Amniotic epithelial cell (primary cell): ENCODE measurements at places on chromosomes 3 and 15.
A peak's percentile ranks its signal among the peaks of the same experiment; 100 is the strongest.

GRCh38 chr3:101836652-101837598 lies 12.4 kb upstream of the NFKBIZ start:
- peak; percentile 85 for DNase-seq

DNA sequence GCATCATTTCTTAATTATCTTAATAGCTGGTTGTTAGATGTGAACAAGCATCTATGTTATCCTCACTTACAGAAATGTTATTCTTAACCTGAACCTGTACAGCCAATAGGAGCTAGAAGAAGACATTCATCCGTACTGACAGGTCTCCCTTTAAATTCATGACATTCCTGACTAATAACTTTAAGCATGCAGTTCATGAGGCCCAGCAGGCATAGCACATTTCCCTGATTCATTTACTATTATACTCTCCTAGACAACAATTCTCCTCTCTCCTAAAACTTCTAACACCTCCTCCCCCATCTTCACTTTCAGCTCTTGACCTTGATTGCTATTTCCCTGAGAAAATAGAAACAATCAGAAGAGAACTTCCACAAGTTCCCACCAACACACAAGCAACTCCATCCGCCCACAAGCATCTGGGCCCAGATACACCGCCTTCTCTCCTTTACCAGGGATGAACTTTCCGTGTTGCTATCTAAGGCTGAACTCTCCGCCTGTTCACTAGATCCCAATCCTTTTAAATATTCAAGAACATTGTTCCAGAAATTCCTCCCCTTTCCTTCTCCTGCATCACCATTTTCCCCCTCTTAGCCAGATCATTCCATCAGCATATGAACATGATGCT lies 62.9 kb upstream of the SPRED1 start:
- DNase-seq: peak; percentile 21

- peak; percentile 8 for DNase-seq
These were observed 51.8 kb upstream of the PLXND1 start for GRCh38 chr3:129658110-129658843.

DNA sequence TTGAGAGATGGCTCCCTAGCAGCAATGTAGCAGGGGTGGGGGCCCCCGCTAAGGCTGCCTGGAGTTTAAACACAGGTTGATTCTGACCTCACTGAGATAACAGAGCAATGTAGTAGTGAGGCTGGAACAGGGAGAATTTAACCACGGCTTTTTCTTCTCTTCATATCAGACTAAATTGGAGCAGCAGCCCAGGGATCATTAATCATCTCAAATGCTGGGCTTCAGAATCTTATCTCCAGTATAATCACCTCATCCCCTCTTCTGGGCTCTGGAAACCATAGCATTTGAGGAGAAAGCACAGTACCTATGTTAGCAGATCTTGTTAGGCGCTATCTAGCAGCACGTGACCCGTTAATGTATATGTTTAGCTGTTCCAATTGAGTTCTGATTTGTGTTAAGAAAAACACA lies 25.4 kb upstream of the DET1 start:
- DNase-seq: peak; percentile 7

- DNase-seq: no peak
These were observed 37.8 kb upstream of the LSAMP start for GRCh38 chr3:116483135-116483534.

GRCh38 chr3:120416868-120417267 lies 33.9 kb downstream of the FSTL1 start:
- DNase-seq: no peak

DNA sequence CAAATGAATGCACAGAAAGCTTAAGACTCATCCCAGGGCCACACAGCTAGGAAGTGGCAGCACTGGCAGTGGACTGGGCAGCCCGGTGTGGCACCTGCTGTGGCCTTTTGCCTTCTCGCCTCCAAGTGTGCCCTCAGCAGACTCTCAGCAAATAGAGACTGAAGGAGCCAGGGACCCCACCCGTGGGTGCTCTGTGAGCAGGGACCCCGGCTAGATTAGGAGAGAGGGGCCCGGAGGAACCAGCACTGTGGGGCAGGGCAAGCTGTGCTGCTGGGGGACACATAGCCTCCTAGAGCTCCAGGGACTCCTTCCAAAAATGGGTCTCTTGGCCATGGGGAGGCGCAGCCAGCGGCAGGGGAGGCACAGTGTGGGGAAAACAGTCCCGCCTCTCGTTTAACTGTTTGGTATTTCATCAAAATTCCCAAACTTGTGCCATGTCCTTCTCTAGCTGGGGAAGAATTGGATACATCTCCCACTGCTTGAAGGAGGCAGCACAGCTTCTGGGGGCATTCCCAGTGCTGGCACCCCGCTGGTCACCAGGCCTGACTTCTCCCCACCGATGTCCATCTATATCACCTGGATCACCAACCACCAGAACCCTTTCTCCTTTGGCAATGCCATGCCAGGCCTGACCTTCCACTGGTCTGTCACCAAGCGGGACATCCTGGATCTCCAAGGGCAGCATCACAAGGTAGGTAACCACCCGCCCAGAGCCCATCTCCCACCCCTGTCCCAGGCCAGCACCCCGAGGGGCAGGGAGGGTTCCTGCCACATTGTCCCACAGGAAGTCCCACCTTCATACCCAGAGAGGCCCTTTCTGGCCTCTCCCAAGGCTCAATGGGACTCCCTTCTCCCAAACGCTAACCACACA lies 12.0 kb upstream of the TXNRD3 start:
- no peak for DNase-seq

DNA sequence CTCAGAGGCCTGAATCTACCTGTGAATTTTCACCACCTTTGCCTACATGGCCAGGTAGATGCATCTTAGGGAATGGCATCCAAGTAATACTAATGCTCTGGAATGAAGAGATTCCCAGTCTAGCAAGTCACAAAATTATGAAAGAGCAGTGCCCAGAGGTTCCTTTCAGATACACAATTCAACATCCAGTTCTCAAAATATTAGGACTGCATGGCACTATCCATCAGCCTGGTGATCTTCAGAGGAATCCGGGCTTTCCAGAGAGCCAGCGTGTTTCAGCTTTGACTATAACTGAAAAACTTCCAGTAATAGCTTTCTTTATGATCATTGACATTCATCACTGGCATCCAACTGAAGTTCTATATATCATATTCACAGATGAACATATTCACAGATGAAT lies 849.8 kb downstream of the AGBL1 start:
- DNase-seq: no peak

- no peak for DNase-seq
These were observed 573.8 kb upstream of the LMCD1 start for GRCh38 chr3:7927864-7928263.

- peak; percentile 75 for DNase-seq
These were observed at the start of gene PPP4R2 for GRCh38 chr3:72996473-72997333. TSS of gene PPP4R2 (plus strand) at chr3:72996811. CDS start at chr3:72997038, 227 bp downstream.

- no peak for DNase-seq
These were observed 83.9 kb downstream of the LRRK1 start for GRCh38 chr15:101003081-101003480.

- peak; percentile 85 for DNase-seq
These were observed 45.4 kb downstream of the MAP6D1 start for GRCh38 chr3:183779896-183780465.

- DNase-seq: no peak
These were observed 519.2 kb downstream of the NAALADL2 start for GRCh38 chr3:175378348-175378747.

- DNase-seq: no peak
These were observed 14.1 kb downstream of the STARD5 start for GRCh38 chr15:81309647-81310450.

DNA sequence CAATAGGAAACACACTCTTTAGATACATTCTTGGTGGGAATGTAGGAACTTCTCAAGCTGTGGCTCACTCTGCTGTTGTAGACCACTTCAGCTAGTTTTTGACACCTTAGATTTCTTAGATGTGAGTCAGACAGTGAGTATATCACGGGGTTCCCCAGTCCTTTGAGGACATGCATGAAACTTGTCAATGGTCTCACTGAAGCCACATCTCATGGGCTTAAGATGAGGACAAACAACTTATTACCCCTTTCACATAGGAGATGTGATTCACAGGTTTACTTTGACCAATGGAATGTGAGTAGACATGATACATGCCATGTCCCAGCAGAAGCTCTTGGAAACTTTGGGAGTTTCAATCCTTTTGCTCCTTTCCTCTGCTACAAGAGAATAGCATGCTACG lies 325.5 kb downstream of the CHST2 start:
- no peak for DNase-seq

- DNase-seq: no peak
These were observed 172.8 kb upstream of the UBE3A start for GRCh38 chr15:25611603-25612002.

DNA sequence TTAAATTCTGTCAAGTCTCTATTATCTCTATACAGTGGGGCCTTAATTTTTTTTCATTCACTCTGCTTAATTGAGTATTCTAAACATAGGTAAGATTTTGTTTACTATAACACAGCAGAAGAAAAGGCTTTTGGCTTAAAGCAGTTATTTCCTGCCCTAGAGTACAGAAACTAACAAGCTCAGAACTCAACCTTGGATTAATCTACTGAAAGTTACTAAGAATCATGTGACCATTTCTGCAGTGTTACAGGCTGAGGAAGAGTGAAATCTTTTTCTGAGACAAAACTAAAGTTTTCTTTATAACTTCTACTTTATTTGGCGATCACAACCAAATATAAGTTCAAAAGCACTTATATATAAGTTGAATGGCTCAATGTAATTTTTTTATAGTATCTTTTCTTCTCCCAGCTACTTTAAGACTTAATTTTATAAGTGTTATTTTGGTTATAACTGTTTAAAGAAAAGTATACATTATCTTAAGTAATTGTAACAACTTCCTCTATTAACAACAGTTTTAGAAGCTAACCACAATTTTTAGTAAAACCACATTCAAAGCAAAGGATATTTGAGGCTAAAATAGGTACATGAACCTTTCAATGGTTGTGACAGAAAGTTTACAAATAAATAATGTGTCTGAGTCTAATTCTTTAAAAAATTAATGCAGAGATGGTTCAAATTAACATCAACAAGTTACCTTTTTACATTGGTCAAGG lies 240.6 kb upstream of the NAALADL2 start:
- DNase-seq: peak; percentile 10
